ENCODE measurements at places on chromosomes 13 and 19. TPM values are rescaled to one million over a fixed set of nuclear protein-coding genes. Genes with fewer than 3 reads are reported as not detected.

GRCh38 chr13:100597253-100597652 lies 8.7 kb upstream of the GGACT start:
- DNase-seq: no peak

Gene EBPL
- 72.3 TPM for polyA plus RNA-seq

DNA sequence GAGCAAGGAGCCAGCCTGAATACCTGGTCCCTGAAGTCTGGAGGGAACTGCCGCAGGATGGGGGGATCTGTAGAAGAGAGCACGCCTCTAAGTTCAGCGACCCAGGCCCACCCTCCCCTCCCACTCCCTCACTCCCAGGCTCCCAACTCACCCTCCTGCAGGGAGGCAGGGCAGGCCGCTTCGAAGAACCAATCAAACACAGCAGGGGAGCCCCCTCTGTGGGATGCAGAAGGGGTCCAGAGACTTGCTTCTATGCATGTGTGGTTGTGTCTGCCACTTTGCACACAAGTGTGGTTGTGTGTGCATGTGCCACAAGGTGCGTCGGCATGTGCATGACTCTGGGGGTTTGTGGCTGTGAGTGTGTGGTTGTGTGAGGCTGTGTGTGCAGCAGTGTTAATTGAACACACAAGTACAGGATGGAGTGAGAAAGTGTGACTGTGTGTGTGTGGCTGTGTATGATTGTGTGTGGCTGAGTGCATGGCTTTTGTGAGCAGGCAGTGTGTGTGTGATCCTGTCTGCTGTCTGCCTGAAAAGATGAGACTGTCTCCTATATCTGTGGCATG lies 1.7 kb downstream of the DENND1C start:
- DNase-seq: no peak

Gene TNNT1
- 4.3 TPM for polyA plus RNA-seq

DNA sequence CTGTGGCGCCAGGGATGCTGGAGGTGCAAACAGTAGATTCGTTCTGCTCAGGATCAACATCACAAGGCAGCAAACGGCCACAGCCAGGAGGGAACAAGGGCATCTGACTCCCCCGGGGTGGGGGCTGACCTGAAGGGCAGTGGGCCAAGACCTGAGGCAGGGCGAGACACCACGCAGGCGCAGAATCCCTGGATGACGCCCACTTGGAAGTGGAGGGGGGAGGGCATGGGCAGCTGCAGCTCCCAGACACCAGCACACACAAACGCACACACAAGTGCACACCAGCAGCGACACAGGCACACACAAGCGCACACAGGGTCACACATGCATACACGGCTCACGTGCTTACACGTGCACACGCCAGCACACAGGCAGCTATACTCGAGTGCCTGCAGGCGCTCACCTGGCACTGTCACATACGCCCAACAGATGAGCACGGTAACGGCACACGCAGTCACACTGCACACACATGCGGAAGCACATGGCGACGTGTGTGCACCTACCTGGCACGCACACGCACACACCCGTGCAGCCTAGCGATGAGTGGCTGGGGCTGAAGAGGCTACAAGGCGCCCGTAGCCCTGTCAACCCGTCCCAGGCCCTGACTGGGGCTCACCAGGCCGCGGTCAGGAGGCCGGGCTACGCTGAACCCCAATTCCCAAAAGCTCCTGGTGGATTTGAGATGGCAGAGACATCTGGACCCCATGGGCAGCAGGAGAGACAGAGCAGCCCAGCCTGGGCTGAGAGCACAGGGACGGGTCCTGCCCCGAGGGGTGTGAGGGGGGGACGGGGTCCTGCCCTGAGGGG lies 5.5 kb downstream of the C2CD4C start:
- no peak for DNase-seq

GRCh38 chr19:4068047-4068966 lies 1.6 kb upstream of the ZBTB7A start:
- no peak for DNase-seq

GRCh38 chr13:89695343-89696257 lies 1651.9 kb upstream of the MIR17HG start:
- peak; percentile 37 for DNase-seq

GRCh38 chr19:48493718-48494401 lies 17.8 kb downstream of the LMTK3 start:
- DNase-seq: no peak

Gene MAST1
- 1.3 TPM for polyA plus RNA-seq

DNA sequence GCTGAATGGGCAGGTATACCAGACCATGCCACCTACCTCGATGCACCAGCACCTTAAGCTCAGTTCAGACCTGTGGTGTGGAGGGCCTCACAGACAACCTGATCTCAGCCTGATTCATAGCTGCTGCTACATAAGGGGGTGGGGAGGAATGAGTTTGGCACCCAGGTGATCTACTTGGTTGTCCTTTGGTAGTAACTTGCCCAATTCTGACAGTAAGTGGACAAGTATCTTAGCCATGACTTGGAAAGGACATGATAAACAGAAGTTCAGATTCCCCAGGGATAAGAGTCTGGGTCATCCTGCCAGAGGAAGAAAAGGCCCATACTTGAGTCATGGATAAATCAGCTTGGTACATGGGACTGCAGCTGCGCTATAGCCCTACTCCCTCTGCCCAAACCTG lies 28.4 kb upstream of the SOHLH2 start:
- no peak for DNase-seq

DNA sequence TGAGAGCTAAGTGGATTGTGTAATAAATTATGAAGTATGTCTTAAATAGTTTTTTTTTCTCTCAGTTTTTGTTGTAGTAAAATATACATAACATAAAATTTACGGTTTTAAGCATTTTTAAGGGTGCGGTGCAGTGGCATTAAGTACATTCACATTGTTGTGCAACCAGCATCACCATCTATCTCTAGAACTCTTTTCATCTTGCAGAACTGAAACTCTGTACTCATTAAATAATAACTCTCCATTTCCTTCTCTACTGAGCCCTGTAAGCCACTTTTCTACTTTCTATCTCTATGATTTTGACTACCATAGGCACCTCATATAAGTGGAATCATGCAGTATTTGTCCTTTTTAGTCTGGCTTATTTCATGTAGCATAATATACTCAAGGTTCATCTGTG lies 87.1 kb downstream of the GJA3 start:
- no peak for DNase-seq

DNA sequence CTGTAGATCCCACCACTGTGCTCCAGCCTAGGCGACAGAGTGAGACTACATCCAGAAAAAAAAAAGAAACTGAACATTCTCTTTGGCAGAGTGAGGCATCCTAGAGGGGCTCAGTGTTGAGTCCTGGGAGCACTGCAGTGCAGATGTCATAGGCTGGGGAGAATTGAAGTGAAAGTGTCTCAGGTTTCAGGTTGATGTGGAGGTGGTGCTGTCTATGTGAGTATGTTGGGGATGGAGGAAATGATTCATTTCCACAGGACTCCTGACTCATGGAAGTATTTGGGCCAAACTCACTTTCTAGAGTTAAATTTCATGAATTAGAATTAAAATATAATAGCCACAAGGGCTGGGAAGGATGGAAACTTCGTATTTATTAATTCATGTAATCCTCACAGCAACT lies 134.4 kb upstream of the TSC22D1 start:
- no peak for DNase-seq

Measured in left renal pelvis (tissue), 4 donors.